Uterus (tissue), 4 donors: ENCODE measurements at places on chromosomes 16 and 17. TPM values are rescaled to one million over a fixed set of nuclear protein-coding genes. Genes with fewer than 3 reads are reported as not detected.

The PPP1R27 gene
- total RNA-seq, result not detected

The CNGB1 gene
- total RNA-seq, result not detected

The NKIRAS2 gene
- total RNA-seq, result 35.4 TPM

The MYO1C gene
- 89.1 TPM for total RNA-seq

The KRTAP4-4 gene
- not detected for total RNA-seq

The TP53TG3F gene
- total RNA-seq, result not detected

The ITGAD gene
- total RNA-seq, result not detected

The ZNF385C gene
- 1.0 TPM for total RNA-seq

The PERCC1 gene
- total RNA-seq, result not detected

The MRC2 gene
- 82.4 TPM for total RNA-seq

The IRX6 gene
- total RNA-seq, result not detected

The ACSM5 gene
- total RNA-seq, result not detected

The RAB37 gene
- 2.4 TPM for total RNA-seq

The TTYH2 gene
- total RNA-seq, result 34.8 TPM

The CX3CL1 gene
- total RNA-seq, result 31.2 TPM

The TAC4 gene
- total RNA-seq, result 1.3 TPM

The GNAO1 gene
- total RNA-seq, result 7.2 TPM

The LRRC37A3 gene
- 2.1 TPM for total RNA-seq

The CFAP97D1 gene
- not detected for total RNA-seq

The DRC7 gene
- total RNA-seq, result 5.4 TPM

The KLHL36 gene
- 70.7 TPM for total RNA-seq

The GRIN2A gene
- total RNA-seq, result under 0.01 TPM

The SLC35B1 gene
- total RNA-seq, result 47.6 TPM

The HS3ST3A1 gene
- total RNA-seq, result 5.0 TPM

The AGRP gene
- not detected for total RNA-seq

The COTL1 gene
- total RNA-seq, result 30.5 TPM

The OMG gene
- total RNA-seq, result not detected

The ZNF174 gene
- total RNA-seq, result 16.2 TPM

The C17orf50 gene
- not detected for total RNA-seq

The ATP5PD gene
- 282 TPM for total RNA-seq

The CAMKK1 gene
- total RNA-seq, result 5.9 TPM

The ALDH3A2 gene
- total RNA-seq, result 75.4 TPM

The STXBP4 gene
- 10.3 TPM for total RNA-seq
